ENCODE measurements at places on chromosomes 6 and 20.
A peak's percentile ranks its signal among the peaks of the same experiment; 100 is the strongest.

GRCh38 chr6:87653074-87653962 lies 48.7 kb downstream of the AKIRIN2 start:
- DNase-seq = no peak

DNA sequence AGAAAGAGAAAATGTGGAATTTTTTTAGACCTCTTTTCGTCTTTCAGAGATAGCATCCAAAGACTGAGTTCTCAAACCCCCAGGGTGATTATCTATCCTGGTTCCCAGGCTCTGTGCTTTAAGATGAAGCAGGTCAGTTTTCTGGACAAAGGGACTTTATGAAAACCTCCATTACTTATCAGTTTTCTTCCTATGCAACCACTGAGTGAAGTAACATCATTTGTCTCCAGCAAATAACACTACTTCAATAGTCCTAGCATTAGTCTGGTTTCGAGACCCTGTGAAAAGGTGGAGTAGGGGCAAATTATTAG lies 18.3 kb upstream of the HLA-DRB1 start:
- DNase-seq = no peak

DNA sequence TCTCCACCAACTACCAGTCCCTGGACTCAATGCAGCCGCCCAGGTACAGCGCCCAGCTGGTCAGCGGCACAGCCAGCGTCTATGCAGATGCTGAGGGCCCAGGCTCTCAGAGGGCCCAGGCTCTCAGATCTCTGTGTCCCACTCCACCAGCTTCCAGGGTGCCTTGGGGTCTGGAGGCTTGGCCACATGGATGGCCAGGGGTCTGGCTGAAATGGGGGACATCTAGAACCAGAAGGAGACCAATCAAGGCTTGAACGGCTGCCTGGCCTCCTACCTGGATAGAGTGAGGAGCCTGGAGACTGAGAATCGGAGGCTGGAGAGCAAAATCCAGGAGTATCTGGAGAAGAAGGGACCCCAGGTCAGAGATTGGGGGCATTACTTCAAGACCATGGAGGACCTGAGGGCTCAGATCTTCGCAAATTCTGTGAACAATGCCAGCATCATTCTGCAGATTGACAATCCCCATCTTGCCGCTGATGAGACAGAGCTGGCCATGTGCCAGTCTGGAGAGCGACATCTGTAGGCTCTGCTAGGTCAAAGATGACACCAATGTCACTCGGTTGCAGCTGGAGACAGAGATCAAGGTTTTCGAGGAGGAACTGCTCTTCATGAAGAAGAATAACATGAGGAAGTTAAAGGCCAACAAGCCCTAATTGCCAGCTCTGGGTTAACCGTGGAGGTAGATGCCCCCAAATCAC lies 44.1 kb upstream of the GRM4 start:
- peak; percentile 57 for DNase-seq

- DNase-seq = no peak
Measured at GRCh38 chr6:1267790-1268762, 43.8 kb upstream of the FOXQ1 start.

GRCh38 chr20:57671072-57671391 lies 38.8 kb downstream of the PMEPA1 start:
- DNase-seq = no peak

- no peak for DNase-seq
Measured at GRCh38 chr6:165931675-165932074, 236.0 kb downstream of the TBXT start.

DNA sequence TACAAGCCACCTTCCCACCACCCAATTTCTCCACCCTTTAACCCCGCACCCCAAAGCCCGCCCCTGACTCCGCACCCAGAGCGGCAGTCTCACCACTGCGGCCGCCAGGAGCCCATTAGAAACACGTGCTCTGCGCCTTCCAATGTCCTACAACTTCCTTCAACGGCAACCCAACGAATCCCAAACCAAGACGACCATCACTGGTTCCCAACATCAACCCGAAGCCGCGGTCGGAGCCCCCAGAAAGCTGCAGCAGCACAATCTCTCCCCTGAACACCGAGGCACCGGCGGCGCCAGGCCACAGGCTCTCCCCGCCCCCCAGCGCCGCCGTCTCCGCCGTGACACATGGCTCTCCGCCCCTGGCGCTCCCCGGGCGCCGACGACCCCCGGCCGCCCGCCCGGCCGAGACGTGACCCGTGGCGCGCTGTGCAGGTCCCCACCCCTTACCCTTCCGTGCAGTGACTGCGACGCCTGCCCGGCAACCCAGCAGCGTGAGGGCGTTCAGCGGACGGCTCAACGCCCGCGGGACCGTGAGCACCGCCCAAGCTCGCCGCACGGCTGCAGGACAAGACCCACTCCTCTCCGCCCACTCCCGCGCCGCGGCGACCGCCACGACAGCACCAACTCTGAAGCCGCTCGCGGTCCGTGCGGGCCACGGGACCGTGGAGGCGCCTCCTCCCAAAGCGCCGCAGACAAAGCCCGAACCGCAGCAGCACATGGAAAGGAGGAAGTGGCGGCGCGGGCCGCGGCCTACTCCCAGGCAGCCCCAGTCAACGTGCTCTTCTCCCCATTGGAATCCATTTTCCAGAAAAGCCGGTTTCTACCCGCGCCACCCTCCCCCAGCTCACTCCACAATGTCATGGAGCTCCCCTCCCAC lies 551 bp downstream of the SYNCRIP start:
- peak; percentile 53 for DNase-seq

DNA sequence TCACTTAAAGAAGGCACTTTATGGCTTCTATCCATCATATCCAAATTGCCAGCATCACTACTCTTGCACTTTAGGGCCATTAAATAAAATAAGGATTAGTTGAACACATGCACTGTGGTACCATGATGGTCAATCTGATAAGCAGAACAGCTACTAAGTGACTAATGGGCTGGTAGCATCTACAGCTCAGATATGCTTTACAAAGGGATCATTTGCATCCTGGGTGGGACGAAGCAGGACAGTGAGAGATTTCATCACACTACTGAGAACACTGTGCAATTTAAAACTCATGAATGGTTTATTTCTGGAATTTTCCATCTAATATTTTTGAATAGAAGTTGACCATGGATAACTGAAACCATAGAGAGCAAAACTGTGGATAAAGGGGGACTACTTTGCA lies 25.1 kb upstream of the ZSCAN9 start:
- DNase-seq = no peak

GRCh38 chr6:45630314-45630713 lies 252.6 kb upstream of the SUPT3H start:
- DNase-seq = no peak

GRCh38 chr6:170110201-170111140 lies 180.4 kb downstream of the DLL1 start:
- no peak for DNase-seq

- no peak for DNase-seq
Measured at GRCh38 chr6:105941621-105942412, 144.3 kb upstream of the PRDM1 start.

- no peak for DNase-seq
Measured at GRCh38 chr6:35922139-35922554, 1.2 kb upstream of the SRPK1 start.

GRCh38 chr20:31906001-31906400 lies 35.6 kb downstream of the TTLL9 start:
- no peak for DNase-seq

GRCh38 chr20:3171391-3172125 lies 1.8 kb downstream of the LZTS3 start:
- no peak for DNase-seq

DNA sequence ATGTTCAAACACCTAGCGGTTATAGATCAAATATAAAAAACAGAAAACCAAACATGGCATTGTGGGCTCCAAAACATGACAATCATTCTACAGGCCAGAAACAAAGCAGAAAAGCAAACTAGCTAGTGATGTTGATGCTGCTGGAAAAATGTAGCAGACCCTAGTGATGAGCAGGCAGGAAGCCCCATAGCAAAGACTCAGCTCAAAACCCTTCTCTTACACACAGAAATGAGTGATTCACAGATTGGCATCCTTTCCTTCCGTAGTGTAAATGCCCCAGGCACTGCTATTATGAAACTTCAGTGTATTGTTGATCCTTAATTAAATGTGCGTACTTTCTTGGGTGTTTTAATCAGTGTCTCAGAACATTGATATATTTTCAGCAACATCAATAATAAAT lies 425.1 kb downstream of the UTRN start:
- DNase-seq = no peak
